Stimulated activated naive CD8-positive, alpha-beta T cell treated with anti-CD3 and anti-CD28 coated beads, Interleukin-15, Interleukin-2, amounts not matched to agents 100 U/mL and 50 U/mL, for 24 hours (primary cell): ENCODE measurements at places on chromosomes 3 and 15.

- DNase-seq: no peak
Observed at GRCh38 chr15:90813796-90814190, 54.6 kb upstream of the FURIN start.

- no peak for DNase-seq
Observed at GRCh38 chr15:79967298-79968182, 3.5 kb downstream of the BCL2A1 start.

DNA sequence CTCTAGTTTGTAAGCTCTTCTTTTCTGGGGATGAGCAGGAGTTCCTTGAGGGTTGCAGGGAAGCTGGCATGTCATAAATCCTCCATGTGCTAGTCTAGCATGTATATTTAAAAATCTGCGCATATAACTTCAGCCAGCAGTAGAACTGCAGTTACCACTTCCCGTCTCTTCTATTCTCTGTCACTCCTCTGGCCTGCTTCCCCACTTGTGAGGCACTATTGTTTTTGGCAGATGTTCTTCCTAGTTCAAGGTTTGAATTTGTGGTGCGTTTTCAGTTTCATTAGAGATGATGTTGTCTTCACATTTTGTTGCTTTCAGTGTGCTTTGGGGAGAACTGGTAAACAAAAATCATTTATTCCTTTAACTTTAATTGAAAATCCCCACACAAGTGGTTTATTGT lies 169.1 kb upstream of the ZPLD1 start:
- DNase-seq: no peak

DNA sequence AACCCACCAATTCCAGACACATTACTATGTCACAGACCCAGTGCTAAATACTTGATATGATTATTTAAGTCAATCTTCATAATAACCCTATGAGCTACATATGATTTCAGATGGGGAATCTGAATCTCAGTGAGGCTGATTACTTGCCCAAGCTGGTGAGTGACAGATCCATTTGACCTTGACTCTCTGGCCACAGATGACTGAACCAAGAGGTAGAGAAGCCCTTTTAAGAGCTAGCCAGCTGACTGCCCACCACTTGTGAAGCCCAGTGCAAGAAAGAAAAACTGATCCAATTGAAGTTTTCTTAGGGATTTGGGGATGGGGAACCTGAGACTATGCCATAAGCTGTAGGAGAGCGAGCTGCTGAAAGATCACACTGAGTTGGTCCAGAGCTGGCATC lies 124.7 kb upstream of the SPATA12 start:
- DNase-seq: no peak

DNA sequence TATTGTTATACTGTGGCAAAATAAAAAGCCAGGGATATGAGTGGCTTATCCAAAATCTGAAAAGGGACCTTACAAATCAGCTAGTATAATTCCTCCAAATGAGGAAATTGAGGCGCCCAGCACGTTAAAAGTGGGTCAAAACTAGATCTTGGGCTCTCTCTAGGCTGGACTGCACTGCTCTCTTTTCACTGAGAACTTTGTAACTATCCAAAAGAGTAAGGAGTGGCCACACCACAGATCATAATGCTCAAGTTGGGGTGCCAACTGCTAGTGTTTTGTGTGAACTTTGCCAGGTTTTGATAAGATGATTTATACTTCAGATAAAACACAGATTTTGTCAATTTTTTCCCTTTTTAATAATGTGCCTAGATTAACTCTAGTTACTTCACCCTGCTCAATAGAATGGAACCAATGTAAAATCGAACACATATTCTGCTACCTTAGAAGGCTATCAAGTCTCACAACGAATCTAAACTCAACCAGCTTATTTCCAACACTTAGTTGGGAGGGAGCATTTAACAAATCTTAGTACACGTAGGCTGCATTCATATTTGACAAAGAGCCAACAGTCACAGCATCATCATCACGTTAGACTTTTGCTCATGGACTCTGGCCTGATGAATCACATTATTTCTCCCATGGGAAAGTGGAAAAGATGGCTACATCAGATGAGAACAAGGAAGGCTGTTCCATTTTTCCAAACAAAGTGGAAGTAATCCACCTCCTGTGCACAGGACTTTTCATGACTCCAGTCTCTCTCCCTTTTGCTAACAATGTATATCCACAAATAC lies 64.4 kb downstream of the ABI3BP start:
- DNase-seq: no peak

DNA sequence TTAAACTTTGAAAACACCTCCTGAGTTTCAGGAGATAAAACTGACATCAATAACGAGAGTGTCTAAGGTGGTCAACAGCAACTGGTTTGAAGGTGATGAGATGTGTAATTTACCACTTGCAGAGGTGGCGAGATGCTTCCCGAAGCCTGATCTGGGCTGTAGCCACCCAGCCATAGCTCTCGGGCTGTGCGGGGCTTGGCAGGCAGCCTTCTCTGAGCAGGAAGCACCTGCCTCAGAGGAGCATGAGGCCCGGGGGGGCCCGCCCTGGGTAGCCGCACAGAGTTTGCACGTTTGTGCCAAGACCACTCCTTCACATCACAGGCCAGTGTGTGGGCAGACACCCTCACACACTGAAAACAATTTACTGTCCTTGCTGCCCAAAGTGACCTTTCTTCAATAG lies 220.3 kb downstream of the CACNA2D3 start:
- no peak for DNase-seq

GRCh38 chr15:56251315-56252095 lies 7.8 kb upstream of the RFX7 start:
- no peak for DNase-seq

DNA sequence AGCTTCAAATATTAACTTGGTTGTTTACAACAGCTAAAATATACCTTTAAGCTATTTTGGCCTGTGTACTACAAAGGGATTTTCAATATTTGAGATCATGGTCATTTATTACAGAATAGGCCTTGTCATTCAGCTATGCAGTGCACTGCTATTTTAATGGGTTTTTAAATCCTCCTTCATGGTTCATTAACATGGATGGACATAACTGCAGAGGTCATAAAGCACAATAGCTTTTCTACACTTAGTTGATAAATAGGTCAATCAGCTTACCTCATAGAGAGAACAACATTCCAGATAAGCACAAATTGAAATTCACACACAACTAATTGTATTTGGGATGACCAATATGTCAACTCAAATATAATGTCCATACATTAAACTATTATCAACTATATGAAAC lies 403.7 kb downstream of the CNTN3 start:
- no peak for DNase-seq
